ENCODE measurements at places on chromosomes 7 and 10.

DNA sequence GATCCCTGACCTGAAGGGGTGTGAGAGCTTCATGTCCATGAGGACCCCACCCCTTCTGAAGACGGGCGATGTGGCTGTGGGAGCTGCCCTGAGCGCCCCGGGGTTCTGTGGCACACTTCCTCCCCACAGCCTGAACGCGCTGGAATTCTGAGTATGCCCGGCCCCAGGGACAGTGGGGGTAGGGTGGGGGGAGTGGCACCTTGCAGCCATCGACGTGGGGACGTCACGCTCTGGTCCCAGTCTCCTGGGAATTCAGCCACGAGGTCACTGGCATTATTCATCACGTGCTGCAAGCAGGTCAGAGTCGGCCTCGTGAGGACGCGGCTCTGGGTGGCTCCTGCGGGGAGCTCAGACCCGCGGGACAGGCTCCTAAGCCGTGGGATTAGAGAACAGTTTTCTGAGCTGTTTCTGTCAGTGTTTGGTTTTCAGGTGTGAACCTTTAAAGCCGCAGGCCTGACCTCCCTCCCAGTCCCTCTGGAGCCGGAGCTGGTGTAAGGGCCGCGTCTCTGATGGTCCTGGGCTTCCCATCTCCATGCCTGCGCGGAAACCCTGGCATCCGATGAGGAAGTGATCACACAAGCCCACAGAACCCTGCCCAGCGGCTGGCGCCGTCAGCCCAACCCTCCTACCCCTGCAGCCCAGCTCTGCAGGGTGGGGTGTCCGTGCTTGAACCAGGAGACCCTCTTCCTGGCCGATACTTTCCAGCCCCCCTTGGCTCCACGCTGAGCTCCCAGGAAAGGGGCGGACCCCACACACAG lies 16.1 kb downstream of the GPR146 start:
- no peak for DNase-seq

DNA sequence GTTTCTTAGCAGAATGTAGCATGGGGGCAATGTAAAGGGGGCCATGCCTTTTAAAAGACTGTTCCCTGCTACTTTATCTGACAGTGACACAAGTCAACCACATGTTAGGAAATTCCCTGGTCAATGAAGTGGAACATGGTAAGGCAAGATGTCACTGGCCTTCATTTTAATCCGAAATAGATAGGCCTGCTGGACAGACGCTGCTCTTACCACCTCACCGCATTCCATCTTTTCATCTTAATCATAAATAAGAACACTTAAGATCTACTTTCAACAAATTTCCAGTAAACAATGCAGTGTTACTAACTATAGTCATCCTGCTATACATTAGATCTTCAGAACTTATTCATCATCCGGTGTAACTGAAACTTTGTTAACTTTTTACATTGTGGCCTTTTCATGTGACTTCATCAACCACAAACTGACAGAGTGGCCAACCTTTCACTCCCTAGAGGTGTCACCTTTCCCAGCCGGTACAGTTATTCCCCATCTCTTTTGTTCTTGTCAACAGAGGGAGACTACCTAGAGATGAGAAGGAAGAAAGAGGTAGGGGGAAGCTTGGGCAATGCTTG lies 15.6 kb downstream of the ASB4 start:
- no peak for DNase-seq

- no peak for DNase-seq
Observed at GRCh38 chr7:4830176-4830575, 31.7 kb downstream of the PAPOLB start.

DNA sequence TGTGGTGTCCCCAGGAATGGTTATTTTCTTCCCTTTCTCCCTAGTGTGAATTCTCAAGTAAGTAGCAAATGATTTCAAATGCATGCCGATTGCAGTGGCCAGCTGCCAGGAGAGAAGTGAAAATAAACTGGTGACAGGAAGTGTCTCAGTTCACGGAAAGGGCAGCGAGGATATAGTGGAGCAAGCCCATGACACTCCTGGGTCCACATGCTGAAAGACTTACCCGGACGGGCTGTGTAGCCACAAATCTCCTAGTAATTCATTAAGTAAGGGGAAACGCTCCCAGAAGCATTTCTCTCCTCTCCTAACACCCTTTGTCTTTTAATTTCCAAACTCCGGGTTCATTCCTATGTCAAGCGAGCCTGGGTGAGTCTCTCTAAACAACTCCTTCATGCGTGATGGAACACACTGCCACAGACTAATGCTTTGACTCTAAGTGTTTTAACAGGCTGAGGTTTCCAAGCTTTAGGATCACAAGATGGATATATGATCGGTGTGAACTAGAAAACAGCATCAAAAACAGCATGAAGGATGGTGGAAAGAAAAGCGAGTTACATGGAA lies 125.6 kb downstream of the CYP26A1 start:
- DNase-seq: peak; percentile 38

DNA sequence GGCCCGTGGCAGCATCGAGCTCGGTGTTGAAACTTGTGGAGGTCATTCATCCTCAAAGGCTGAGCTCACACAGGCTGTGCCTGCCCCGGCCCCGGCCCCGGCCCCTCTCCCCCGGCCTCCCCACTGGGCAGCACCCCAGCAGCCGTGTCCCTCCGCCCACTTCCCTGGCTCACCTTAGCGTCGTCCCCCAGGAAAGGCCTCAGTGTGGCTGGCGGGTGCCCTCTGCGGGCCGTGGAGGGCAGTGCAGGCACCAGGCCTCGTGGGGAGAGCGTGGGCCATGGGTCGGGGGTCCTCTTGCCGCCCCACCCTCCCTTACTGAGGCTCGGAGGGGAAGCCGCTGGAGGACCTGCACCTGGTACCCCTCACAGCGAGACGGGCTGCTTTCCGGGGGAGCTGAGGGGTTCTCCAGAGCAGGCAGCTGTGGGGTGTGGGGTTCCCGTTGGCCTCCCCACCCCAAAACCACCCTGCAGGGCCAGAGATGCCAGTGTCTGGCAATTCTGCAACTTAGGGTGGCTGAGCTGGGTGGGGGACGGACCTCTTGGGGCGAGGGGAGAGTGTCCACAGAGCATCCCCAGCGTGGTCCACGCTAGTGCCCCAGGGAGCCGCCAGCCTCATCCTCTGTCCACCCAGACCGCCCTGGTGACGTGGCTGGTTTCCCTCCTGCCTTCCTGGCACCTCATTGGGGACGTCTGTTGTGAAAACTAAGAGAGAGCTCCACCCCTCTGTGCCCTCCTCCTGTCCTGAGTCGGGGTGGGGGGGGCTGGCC lies 44.2 kb upstream of the DPYSL4 start:
- no peak for DNase-seq

- no peak for DNase-seq
Observed at GRCh38 chr7:34096777-34097176, 191.4 kb downstream of the BMPER start.

DNA sequence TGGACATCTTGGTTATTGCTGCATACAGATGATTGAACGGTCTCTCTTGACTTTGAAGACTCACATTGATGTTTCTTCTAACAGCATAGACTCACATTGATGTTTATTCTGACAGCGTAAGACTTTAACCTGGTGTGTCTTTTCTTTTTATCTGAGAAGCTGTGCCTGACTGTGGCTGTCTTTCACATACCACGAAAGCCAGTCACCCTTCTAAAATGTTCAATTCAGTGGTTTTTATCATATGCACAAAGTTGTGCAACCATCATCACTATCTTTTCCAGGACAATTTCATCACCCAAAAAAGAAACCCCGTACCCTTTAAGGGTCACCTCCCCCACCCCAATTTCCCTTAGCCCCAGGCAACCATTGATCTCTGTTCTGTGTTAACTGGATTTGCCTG lies 24.7 kb downstream of the CELF2 start:
- DNase-seq: no peak
